Stimulated activated effector memory CD8-positive, alpha-beta T cell treated with anti-CD3 and anti-CD28 coated beads, Interleukin-12 subunit alpha, Interleukin-12 subunit beta, amount 100 ng/mL, for 72 hours (primary cell): ENCODE measurements at places on chromosomes 2 and 18.

GRCh38 chr2:144152817-144153271, 367.1 kb downstream of the ZEB2 start:
- no peak for DNase-seq

DNA sequence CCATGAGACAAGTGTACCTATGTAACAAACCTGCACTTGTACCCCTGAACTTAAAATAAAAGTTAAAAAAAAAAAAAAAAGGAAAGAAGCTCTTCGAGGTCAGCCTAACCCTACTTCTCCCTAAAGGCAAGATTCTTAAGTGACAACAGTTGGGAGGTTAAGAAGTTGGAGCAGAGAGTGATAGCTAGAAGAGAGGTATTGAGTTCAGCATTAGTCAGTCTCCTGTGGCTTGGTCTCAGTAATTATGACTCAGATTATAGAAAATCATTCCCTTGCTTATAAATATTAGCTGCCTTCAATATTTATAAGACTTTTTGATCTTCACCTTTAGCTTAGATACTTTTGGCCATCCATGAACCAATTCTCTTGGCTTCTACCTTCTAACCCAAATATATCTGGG, 926.8 kb upstream of the SLC39A10 start:
- DNase-seq, result no peak

- no peak for DNase-seq
These were observed 14.0 kb downstream of the SMARCAL1 start for GRCh38 chr2:216426166-216426777.

DNA sequence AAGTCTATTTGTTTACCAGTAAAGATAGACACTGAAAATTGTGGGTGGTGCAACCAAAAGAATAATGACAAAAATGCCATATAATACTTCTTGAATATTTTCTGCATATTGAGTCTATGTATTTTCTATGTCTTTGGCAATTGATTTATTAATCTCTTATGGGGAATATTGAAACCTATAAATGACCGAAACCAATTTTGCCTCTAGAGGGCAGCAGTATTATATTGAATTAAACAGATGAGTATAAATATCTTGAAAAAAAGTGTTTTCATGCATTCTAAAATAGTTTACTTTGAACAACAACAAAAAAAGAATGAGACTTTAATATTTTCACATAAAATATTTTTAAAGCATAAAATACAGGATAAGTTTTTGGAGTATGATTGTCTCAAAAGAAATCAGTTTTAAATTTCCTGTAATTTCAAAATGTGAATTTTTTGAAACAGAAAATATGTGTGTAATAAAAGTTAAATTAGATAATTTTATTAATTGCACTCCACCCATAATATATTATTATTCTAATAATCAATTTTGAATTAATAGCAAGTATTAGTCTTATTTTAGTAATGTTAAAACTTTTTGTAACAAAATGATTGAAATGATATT, 49.9 kb upstream of the CALCRL start:
- DNase-seq, result no peak

- DNase-seq, result no peak
These were observed 23.4 kb downstream of the DAPL1 start for GRCh38 chr2:158818511-158818910.

DNA sequence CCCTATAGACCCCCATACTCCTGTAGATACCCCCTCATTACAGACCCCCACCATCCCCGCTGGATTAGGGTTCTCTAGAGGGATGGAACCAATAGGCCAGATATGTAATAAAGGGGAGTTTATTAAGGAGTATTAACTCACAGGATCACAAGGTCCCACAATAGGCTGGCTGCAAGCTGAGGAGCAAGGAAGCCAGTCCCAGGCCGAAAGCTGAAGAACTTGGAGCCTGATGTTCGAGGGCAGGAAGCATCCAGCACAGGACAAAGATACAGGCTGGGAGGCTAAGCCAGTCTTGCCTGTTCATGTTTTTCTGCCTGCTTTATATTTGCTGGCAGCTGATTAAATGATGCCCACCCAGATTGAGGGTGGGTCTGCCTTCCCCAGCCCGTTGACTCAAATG, 106.6 kb downstream of the AGAP1 start:
- DNase-seq, result no peak

DNA sequence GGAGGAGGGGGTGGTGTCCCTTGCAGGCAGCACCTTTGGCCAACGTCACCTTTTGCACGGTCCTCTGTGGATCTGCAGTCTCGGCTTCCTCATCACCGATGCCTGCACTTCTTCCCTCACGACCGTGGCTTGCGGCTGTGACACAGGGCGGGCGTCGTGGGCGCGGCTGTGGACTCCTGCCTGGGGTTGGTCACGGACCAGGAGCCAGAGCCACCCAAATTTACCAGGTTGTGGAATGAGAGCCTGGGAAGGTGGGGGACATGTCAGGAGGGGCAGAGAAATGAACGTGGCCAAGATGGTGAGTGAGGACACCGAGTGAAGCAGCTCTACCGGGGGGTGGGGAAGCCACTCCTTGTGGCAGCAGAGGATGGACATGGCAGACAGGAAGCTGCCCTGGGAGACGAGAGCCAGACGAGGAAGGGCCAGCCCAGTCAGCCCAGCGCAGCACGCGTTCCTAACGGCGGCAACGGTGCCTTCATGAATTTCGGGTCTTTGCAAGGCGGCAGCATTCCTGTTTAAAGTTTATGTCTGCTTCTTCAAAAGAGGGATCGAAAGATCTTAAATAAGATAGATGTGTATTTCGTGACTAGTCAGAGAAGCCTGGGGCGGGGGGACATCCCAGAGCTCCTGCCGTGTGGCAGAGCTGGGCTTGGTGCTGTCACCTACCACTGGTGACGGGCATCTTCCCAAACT, 84.2 kb downstream of the LRRFIP1 start:
- DNase-seq, result no peak

DNA sequence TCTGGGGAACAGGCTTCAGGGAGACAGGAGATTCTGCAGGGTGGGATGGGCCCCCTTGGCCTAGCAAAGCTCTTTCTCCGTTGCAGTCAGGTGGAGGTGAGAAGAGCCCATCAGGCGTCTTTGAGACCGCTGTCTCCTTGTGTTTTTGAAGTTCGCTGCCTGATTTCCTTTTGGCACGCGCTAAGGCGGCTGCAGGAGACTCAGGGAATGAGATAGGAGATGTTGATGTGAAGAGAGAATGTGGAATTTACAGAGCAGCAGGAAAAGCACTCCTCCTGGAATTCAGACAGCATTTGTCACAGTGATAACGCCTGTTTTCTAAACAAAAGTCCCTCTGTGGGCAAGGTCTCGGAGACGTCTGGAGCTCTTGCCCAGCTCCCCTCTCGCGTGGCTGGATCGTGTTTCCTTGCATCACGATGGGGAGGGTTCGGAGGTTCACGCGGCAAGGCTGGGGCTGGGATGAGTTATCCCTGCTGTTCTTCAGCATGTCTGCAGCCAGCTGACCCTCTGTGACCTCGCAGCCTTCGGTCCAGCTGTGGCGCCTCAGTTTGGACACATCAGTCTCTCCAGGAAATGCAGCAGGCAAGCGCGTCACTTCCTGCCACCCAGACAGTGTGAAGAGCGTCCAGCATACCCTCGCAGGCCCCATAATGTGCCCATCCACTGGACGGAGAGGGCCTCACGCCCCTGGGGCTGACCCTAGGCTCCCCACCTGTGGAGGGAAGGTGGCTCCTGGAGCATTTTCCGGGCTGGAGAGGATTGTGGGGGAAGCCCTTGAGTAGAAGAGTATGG, 30.2 kb downstream of the GLI2 start:
- DNase-seq, result no peak

GRCh38 chr2:99420751-99421299, 69.0 kb downstream of the REV1 start:
- no peak for DNase-seq

- no peak for DNase-seq
These were observed 48.9 kb downstream of the PSMD14 start for GRCh38 chr2:161357097-161357496.

GRCh38 chr2:23452853-23453420, 68.0 kb downstream of the KLHL29 start:
- DNase-seq, result no peak

- DNase-seq, result peak; percentile 28
These were observed 29.2 kb downstream of the UNC50 start for GRCh38 chr2:98637401-98638147.

GRCh38 chr18:7926526-7926925, 359.4 kb downstream of the PTPRM start:
- DNase-seq, result no peak

GRCh38 chr2:43241558-43241957, 15.2 kb upstream of the ZFP36L2 start:
- no peak for DNase-seq

- no peak for DNase-seq
These were observed 7.7 kb upstream of the GPC1 start for GRCh38 chr2:240427729-240428128.

DNA sequence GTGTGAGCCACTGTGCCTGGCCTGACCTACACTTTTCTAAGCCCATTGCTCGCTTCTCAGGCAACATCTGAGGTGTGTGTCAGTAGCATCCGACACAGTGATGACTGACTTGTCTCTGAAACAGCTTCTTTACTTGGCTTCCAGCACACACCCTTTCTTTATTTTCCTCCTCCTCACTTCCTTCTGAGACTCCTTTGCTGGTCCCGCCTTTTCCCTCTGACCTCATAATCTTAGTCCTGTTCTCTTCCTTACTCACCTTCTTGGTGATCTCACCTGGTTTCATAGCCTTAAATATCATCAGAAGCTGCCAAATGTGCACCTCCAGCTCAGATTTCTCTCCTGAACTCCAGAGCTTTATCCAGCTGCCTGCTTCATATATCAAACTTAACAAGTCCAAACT, 66.6 kb upstream of the PELI1 start:
- DNase-seq, result no peak

- no peak for DNase-seq
These were observed 116.2 kb downstream of the USP34 start for GRCh38 chr2:61354543-61355197.

- no peak for DNase-seq
These were observed 96.2 kb upstream of the RMP24 start for GRCh38 chr18:35876243-35876642.

DNA sequence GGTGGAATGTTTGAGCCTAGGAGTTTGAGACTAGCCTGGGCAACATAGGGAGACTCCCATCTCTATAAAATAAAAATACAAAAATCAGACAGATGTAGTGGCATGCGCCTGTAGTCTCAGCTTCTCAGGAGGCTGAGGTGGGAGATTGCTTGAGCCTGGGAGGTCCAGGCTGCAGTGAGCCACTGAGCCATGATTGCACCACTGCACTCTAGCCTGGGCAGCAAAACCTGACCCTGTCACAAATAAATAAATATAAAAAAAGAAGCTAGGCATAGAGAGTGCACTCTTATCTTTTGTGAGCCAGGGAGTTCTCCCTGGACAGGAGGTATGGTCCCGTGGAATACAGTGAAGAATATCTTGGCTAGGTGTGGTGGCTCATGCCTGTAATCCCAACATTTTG, 11.0 kb upstream of the KYNU start:
- DNase-seq, result no peak

DNA sequence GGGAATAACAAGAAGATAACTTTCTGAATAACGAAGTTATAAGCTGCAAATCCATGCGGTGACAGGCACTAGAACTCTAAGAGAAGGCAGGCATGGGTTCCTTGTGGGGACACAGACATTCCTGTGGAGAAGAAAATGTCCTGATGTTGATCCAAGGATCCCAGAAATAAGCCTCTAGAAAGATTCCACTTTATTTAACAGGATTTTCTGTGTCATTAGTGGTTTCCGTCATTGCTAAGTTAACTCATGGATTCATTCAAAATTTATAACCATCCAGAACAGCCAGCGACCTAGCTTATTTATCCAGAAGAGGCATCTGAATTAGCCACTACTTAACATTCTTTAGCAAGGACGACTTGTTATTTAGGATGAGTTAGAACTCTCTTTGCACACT, 10.0 kb upstream of the CD302 start:
- DNase-seq, result no peak

DNA sequence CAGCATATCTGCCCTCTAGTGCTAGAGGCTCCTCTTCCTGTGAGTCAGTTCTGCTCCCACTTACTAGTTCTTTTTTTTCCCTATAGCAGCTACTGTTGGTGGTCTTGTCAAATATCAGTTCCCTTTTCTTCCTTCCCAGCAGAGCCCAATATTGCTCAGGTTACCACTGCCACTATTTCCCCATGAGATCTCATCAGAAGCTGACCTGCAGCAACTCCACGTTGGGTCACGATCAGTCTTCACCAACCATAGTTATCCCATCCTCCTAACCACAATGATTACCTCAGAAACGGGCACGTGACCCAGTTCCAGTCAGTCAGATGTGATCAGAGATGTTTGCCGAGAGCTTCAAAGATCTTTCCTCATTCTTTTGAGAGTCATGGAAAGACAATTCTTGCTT, 59.7 kb upstream of the CAPN13 start:
- DNase-seq, result no peak

GRCh38 chr2:117888897-117889296, 74.4 kb downstream of the DDX18 start:
- no peak for DNase-seq

DNA sequence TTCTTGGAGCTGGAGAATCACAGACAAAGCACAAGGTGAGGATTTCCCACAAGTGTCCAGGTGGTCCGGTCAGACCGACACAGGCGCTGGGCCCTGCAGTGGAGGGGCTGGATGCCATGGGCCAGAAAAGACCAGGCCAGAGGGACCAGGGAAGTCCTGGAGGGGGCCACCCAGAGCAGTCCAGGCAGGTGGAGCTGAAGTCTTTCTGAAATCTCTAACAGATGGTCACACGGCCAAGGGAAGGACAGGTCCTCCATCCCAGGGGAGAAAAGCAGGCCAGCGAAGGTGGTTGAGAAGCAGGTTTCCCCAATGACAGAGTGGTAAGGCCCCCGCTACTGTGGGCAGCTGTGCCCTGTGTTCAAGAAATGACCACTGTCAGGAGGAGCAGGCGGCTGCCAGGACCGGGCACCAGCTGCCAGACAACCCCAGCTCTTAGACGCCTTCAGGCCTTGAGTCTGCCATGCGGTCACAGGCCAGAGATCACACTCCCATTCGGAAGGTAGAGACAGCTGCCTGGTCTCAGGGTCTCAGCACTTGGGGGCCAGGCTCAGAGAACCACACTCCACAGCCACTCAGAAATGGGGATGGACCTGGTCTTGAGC, 25.9 kb downstream of the HS1BP3 start:
- DNase-seq, result no peak

DNA sequence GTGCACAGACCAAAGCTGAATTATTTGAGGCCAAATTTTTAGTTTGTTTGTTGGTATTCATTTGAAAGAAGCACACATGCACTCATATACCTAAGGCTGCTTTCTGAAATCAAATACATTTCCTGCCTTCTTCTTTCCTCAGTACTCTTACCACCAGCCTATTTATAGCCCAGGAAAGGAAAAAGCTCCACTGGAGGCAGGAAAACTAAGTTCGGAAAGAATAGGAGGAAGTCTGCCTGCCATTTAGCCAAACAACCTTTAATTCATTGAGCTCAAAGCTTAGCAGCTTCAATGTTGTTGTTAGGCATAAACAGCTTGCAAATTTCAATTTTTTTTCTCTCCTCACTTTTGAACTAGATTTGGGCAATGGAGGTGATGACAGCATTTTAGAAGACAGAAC, 40.4 kb upstream of the RASGRP3 start:
- DNase-seq, result no peak

DNA sequence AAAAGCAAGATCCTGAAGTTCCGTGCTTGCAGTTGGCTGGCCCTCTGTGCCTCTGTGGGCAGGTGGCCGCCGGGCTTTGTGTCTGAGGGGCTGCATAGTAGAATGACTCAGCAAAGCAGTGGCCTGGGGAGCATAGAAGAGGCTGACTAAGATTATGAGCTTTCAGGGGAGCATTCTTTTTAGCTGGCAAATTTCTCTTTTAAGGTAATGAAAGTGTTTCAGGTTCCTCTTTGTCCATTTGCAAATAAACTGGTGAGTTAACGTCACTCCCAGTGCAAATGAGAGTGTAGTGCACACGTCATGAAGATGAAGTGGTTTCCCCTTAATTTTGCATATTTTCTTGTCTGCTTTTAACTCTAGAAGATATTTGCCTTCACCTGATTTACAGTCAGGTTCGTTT, 98.6 kb downstream of the BCL2L11 start:
- DNase-seq, result peak; percentile 37
